ENCODE measurements at places on chromosomes 4 and X.

DNA sequence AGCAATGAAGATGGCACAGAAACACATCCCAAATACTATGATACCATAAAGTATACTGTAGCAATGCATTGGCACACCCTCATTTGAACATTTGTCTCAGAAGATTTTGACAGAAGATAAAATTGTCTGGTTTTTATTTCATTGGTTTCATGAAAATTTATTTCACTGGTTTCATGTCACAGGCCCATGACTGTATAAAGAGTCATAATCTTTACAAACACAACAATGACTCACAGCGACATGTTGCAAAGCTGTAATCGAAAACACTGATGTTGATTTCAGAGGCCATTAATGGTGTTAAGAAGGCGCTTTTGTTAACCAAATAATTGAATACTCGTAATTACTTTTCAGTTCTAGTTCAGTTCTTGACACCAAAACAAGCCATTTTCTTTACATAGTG lies 8.1 kb upstream of the DTHD1 start:
- DNase-seq: no peak

GRCh38 chr4:163493643-163494359 lies 689 bp upstream of the TMA16 start:
- no peak for DNase-seq

- DNase-seq: no peak
Observed at GRCh38 chr4:132333724-132334047, 815.4 kb upstream of the PCDH10 start.

DNA sequence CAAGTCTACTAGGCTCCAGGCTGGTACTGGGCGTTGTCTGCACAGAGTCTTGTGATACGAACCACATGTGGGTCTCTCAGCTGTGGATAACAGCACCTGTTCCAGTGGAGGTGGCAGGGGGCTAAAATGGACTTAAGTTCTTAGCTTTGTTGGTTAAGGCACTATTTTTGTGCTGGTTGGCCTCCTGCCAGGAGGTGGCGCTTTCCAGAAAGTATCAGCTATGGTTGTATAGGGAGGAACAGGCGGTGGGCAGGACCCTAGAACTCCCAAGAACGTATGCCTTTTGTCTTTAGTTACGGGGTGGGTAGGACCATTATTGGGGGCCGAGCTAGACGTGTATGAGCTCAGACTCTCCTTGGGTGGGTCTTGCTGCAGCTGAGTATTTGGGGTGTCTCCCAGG lies 1138.4 kb downstream of the PCDH19 start:
- no peak for DNase-seq

All from NCI-H1694 (cell line).